Globus pallidus (tissue), 1 donor: ENCODE measurements at places on chromosomes 3 and 15.

GRCh38 chr3:194100856-194101390 lies 35.0 kb upstream of the HES1 start:
- DNase-seq: no peak

GRCh38 chr3:56918111-56918568 lies 116.4 kb upstream of the ARHGEF3 start:
- no peak for DNase-seq

- no peak for DNase-seq
These were observed 28.5 kb downstream of the KLHDC8B start for GRCh38 chr3:49199900-49200281.

DNA sequence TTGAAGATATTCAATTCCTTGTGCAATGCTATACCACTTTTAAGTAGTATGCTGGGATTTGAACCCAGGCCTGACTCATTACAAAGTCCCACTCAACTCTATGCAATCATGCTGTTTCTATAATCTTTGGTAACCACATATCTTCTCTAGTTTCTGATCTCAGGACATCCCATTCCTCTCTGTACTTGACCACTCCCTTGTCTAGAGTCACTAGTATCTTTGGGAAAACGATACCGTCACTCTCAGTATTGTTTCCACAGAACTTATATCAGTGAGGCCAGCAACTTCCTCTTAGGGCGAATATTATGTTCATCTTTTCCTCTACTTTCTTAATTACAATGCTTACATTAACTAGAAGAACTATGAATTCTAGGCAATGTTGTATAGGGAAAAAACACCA lies 137.3 kb upstream of the TSPAN3 start:
- DNase-seq: no peak

DNA sequence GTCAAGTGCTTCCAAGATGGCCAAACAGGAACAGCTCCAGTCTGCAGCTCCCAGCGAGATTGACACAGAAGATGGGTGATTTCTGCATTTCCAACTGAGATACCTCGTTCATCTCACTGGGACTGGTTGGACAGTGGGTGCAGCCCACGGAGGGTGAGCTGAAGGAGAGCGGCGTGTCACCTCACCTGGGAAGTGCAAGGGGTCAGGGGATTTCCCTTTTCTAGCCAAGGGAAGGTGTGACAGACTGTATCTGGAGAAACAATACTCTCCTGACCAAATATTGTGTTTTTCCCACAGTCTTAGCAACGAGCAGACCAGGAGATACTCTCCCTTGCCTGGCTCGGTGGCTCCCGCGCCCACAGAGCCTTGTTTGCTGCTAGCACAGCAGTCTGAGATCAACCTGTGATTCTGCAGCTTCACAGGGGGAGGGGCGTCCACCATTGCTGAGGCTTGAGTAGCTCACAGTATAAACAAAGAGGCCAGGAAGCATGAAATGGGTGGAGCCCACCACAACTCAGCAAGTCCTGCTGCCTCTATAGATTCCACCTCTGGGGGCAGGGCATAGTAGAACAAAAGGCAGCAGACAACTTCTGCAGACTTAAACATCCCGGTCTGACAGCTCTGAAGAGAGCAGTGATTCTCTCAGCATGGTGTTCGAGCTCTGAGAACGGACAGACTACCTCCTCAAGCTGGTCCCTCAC lies 293.5 kb upstream of the SUCLG2 start:
- DNase-seq: no peak

DNA sequence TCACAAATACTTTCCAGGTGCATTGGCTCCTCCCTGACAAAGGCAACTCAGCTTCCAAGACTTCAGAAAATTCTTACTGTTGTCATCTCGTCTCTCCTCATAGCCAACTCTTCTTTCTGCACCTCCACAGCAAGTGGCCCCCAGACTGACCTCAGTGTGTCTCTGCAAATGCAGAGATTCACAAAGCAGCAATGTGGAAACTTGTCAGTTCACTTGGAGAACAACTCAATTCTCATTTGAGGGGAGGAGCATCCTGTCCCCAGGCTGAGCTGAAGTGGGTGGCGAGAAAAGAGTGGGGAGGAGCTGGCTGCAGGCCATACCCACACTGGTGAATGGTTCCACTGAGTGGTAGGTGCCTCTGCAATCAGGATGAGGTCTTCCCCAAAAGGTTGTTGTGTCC lies 248.7 kb upstream of the IL12A start:
- DNase-seq: no peak

GRCh38 chr3:45664578-45664977 lies 24.6 kb upstream of the SACM1L start:
- no peak for DNase-seq

DNA sequence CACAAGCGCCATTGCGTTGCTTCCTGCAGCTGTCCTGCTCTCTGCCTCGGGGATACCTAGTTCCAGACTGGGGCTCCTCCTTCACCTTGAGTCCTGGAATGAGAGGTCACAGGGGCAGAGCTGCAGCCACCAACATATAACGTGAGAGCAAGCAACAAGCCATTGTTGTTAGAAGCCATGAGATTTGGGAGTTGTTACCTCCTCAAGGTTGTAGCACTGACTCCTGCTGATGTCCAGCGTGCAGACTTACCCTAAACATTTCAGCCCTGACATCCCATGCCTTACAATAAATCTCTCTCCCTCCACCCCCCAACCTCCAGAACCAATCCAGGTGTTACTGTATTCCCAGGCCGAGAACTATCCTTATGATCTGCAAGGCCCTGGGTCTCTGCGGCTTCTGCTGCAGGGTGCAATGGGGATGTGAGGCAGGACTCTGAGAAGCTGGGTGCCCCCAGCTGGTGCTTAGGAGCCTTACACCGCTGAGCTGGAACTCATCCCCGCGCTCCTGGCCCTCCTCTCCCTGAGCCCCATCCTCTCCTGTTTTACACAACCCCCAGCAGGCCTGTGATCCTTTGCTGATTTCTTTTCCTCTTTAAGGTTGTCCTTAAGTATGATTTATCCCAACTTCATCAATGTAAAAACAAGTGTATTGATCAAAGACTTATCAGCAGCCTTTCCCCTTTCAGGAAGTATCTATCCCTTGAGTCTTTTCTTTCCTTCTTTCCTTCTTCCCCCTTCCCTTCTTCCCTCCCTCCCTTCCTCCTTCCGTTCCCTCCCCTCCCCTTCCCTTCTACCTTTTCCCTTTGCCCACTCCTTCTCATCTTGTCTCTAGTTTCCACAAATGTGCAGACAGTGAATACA lies 84.2 kb upstream of the ABHD2 start:
- DNase-seq: peak; percentile 11

DNA sequence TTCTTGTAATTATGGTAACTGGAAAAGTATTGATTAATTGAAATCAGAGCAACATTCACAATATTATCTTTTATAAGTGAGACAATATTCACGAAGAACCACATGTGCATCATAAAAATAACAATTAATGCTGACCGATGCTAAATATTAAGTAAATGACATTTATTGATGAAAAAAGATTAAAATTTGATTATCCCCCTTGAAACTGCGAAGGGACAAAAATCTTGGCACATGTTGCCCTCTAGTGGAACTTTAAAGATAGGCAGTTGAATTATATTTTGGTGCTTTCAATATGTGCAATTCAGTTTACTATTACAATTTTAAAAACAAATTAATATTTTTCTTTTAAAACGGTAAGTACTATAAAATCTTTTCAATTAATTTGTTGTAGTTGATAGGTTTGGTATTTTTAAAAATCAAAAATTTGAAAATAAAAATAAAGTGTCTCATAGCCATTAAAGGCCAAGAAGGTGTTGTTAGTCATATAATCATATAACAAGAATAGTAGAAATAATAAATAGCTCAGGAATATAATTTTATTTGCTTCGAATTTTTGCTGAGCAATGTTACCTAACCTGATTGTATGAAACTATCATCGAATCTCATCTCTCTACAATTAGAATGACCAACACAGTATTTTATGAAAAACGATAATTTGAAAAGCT lies 270.2 kb downstream of the ROBO1 start:
- DNase-seq: no peak

GRCh38 chr3:39028546-39028945 lies 23.2 kb downstream of the SCN11A start:
- no peak for DNase-seq

DNA sequence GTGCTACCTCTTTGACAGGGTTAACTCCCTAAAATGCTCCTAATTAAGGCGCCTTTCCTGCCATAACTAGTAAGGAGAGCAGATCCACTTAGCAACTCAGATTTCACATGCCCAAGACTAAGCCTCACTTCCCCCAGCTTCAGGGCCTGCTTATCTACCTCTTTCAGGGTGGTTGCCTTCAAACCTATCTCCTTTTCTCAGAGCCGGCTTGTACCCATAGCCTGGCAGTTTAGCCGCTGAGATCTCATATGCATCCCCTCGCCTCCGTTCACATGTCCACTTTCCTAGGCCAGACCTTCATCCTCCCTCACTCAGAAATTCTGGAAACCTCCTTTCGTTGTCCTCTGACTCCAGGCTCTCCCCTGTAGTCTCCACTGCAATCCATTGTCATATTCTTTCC lies 1.0 kb upstream of the FSTL1 start:
- no peak for DNase-seq

GRCh38 chr3:51382947-51383578 lies 2.0 kb upstream of the MANF start:
- DNase-seq: no peak

DNA sequence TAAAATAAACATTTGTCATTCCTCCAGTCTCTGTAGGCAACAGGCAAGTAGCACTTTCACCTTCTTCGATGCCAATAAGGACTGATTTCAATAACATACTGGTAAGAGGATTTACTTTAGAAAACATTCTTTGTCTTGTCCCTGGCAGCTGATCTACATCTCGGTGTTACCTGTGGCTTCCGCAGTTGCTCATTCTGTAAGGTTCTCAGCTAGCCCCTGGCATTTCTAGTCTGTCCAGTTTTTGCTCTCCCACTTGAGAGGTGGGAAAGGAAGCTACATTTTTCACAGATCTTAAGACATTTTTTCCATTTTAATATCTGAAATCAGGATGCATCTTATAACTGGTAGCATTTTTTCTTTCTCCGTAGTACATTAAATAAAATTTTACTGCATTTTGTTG lies 19.7 kb upstream of the MAP6D1 start:
- no peak for DNase-seq

DNA sequence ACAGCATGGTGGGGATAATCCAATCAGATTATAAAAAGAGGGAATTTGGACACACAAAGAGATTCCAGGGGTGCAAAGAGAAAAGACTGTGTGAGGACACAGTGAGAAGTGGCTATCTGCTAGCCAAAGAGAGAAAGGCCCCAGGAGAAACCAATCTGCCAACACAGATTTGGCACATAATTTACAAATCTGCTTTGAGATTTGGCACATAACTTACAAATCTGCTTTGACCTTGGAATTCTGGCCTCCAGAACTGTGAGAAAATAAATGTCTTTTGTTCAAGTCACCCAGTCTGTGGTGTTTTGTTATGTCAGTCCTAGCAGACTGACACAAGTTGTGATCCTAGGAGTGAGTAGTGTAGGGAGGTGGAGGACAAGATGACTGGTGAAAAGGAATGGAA lies 3.5 kb upstream of the TM4SF18 start:
- no peak for DNase-seq

- DNase-seq: no peak
These were observed 93.6 kb downstream of the PLCL2 start for GRCh38 chr3:16978234-16978920.

GRCh38 chr15:37044915-37045648 lies 55.3 kb downstream of the MEIS2 start:
- DNase-seq: no peak

GRCh38 chr15:43118286-43118685 lies 12.4 kb upstream of the UBR1 start:
- no peak for DNase-seq

DNA sequence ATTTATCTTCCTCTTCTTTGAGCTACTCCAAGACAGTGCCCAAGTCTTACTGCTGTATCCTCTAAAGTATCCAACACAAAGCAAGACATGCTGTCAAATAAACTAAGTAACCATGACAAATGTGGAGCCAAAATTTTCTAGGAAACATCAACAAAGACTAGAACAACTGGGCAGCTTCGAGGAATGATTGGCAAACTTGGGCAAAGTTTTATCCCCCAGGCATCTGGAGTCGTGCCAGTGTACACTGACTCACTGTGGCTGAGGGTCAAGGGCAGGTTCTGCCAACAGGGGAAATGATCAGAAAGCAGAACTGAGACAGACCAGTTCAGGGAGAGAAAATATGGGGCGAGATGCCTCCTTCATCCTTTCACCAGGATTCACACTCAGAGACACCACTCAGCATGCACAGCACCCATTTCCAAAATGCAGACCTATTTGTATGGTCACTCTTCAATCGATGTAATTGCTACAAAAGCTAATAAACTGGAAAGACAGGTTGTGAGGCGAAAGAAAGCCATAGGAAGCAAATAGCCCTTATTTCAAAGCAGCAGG lies 65.8 kb downstream of the MB21D2 start:
- peak; percentile 40 for DNase-seq

GRCh38 chr15:80997692-80998091 lies 3.0 kb upstream of the TLNRD1 start:
- DNase-seq: no peak

- peak; percentile 47 for DNase-seq
These were observed 52.4 kb downstream of the HEG1 start for GRCh38 chr3:125003369-125003853.

- no peak for DNase-seq
These were observed 12.5 kb downstream of the OXNAD1 start for GRCh38 chr3:16277471-16277870.

DNA sequence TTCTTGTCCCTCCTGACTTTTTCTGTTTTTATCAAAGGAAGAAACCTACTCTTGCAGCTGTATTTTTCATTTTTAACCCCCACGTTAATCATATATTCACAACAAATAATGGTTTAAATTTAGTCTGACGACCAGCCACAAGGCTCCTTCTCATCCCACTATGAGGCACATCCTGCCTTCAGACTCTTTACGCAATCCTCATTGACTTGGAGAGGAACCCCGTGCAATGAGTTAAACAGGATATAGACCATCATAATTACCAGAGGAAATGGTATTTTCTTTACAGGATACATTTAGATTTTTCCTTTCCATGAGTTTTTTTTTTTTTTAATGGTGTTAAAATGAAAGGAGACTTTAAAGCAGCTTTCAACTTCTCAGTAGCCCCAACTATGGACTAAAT lies 68.5 kb downstream of the WWTR1 start:
- DNase-seq: no peak

- no peak for DNase-seq
These were observed 186.8 kb upstream of the CGNL1 start for GRCh38 chr15:57189466-57189865.

DNA sequence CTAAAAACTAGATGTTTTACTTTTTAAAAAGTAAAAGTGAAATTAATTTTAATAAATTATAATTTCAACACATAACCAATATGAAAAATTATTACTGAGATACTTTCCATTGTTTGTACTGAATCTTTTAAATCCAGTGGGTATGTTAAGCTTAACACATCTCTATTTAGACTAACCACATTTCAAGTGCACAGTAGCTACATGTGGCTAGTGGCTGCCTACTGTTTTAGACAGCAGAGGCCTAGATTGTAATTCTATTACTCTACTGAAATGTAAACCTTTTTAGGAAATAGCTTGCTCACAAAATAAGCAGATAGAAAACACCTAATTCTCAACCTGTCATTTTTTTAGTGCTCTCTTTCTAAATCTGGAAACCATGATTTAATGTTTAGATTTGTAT lies 4.9 kb downstream of the TCAIM start:
- DNase-seq: no peak
